ENCODE measurements at places on chromosomes 1 and 21.

- DNase-seq, result no peak
Observed at GRCh38 chr1:203085528-203086406, at the start of gene MYOG. Gene MYOG, minus strand, starts transcription at chr1:203086012. Its CDS starts 51 bp downstream, at chr1:203085961.

DNA sequence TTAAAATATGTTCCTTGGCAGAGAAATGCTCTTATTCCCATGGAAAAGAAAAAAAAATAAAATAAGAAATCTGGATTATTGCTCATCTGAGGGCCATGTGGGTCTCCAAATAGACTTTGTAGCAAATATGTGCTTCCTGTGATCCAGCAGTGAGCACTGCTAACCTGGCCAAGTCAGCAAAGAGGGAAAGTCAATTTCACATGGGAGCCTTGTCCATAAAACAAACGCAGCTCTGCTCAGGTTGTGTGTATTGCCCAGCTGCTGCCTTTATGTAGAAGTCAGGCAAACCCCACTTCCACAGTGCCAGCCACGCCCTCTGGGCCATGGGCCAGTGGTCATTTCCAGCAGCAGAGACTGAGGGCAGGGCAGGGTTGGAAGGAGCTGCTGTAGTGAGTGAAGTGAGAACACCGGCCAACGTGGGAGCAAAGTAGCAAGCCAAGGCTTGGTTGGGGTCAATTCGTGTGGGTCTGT is 174.3 kb downstream of the LYPLAL1 start:
- DNase-seq, result no peak

DNA sequence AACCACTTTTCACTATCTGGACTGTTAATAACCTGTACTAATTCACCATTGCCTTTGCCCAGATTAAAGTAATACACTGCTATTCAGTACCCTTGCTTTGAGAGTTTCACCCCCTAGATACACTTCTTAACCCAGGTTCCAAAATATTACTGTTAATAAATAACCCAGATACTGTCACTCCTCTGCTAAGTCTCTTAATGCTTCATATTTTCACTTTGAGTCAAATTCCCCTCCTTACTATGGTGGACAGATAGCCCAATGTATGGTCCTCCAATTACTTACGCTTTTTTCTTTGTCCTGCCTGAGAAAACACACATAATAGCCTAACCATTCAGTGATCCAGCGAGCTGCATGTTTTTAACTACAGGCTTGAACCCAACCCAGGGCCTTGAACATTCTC is 152.5 kb downstream of the NEGR1 start:
- no peak for DNase-seq

DNA sequence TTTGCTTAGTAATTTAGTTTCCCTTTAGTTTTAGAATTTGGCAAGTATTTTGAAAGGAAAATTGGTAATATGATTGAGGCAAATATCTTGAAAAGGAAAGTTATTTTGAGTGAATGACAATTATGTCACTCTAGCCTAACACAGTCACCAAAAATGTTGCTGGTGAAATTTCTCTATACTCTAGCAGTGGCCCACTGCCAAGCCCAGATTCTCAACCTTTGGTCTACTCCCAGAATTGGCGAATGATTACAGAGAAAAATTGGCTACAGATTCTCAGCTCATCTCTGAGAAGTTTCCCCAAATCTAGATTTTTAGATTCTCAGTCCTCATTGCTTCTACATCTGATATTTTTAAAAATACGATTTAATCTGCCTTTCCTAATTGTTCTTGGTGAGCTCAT is 84.9 kb downstream of the PIGK start:
- no peak for DNase-seq

DNA sequence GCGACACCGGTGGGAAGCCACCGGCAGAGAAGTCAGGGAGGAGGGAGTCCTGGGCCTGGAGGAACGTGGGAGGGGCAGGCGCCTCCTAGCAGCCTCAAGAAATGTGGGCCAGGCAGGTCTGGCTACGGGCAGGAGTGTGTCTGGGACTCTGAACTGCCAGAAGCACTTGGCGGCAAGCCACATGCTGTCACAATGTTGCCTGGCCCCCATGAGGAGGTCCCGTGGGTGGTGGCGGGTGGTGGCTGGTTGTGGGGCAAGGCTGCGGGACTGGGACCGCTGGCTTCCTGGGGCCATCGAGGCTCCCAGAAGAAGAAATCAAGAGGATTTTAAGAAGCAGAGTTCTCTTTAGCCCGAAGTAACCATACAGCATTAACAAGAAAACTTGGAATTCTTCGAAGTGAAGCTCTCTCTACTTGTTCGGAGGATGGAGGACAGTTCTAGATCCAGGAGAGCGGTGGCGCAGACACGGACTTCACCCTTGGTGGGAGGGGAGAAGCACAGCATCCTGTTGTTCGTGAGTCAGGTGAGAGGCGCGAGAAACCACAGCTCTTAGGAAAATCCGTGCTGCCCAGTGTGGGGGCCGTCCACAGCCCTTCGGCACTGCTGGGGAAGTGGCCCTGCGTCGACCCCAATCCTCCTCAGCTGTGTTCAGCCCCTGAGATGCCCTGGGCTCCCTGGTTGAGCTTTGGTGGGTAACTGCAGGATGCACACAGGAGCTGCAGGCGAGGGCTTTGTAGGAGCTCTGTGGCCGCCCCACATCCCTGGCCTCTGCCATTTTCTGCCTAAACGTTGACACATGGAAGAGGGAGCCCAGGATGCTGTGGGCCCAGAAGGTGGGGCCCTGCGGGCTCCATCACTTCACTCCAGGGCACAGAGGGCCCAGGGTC is 12.4 kb downstream of the SKI start:
- DNase-seq, result no peak

DNA sequence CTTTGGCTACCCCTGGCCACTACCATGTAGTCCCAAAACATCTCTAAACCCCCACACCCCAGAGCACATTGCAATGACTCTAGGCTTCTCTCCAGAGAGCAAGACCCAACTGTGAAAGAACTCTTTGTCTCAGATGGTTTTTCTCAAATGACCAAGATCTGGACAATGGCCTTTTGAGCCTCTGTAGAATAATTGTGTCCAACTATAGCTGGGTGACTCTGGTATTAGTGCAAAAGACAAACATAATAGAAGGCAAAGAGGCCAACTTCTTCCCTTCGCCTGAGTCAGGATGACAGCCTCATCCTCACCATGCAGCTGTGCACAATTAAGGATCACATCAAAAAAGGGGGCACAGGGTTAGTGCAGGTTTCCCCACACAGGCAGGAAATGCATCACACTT is 139.6 kb downstream of the BRINP2 start:
- DNase-seq, result no peak

DNA sequence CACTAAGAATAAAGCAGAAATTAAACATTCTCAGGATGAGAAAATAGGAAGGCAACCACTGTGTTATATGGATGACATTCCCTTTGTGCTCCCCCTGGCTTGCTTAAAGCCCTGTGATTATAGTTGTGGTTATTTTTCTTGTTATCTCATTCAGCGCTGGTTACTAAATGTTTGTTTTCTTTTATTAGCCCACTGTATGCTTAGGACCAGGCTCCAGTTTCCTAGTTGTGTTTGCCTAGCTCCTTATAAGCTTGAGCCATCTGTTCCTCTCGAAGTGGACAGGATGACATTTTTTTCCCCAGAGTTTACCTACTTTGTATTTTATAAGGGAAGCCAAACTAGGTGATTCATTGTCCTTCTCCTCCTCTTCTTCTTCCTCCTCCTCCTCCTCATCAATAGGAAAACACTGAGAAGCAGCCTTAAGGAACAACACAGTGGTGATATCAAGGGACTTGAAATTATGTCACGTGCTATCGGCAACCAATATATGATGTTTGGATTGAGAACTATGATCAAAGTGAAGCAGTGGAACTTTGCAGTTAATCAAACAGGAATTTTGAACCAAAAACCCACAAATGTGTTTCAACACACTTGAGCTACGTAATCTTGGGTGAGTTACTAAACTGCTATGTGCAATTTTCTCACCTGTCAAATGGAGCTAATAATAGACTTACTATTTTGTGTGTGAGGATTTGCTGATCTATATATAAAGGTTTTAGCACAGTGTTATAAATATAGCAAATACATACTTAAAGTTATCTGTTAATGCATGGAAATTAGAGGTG is 35.1 kb upstream of the RGS7 start:
- no peak for DNase-seq

DNA sequence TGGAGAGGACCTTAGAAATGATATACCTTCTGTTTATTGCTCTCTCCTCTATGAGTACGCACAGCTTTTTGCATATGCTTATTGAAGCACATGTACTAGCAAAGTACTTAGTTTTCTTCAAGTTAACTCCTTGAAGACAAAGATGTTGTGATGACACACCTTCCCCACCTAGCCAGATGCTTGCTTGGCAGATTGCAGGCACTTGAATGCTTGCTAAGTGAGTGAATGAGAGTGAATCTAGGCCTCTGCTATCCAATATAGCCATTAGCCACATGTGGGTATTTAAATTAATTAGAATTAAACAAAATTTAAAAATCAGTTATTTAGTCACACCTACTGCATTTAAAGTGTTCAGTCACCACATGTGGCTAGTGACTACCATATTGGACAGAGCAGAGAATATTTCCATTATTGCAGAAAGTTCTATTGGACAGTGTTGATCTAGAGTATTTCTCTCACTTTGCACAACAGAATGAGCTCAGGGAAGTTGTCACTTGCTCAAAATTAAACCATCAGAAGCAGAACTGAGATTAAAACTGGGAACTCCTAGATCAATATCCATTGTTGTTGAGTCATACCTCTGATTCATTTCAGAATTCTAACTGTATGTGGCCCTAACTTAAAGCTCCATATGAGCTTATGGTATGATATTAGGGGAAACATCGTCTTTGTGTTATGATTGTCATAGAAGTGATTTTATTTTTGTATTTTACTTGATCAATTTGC is 8.6 kb upstream of the EEIG2 start:
- no peak for DNase-seq

- no peak for DNase-seq
Observed at GRCh38 chr1:220696863-220697231, 6.7 kb downstream of the C1orf115 start.

DNA sequence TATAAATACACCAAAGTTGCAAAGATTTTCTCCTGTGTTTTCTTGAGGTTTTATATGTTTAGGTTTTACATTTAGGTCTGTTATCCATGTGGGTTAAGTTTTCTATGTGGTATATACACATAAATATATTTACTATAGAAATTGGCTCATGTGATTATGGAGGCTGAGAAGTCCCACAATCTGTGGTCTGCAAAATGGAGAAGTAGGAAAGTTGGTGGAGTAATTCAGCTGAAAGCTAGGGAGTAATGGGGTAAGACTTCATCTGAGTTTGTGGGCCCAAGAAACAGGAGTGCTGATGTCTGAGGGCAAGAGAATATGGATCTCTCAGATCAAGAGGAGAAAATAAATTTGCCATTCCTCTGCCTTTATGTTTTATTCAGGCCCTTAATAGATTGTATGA is 146.0 kb downstream of the GPATCH2 start:
- DNase-seq, result no peak

DNA sequence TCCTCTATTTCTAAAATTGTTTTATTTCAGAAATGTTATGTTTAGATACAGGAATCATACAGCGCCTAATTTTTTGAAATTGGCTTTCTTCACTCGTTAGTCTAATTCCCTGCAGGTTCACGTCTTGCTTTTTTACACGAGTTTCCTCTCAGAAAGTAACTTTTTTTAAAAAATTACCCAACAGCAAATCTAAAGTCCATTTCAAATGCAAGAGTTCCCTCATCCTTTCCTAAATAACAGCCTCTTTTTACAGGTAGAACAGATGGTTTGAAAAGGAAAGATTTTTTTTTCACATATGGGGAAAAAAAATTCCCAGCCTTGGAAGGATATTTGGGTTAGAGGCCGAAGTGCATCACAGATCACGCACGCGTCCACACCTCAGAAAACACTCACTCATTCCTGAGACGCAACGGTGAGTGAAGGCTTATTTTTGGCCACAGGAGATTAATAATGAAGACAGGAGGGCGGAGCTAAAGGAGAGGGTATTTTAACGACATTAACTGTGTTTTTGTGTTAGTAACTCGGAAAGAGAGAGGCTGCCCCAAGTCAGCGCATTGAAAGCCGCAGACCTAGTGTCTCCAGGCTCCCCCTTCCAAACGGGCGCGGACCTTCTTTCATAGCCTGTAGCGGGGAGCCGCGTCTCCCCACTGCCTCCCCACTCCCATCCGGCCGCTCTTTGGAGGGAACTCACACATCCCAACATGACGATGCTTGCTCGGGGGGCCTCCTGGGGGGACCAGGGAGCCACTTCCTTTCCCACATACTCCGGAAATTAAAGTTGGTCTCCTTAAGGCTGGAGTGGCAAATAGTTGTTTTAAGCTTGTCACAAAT is 969 bp upstream of the RIPK4 start:
- no peak for DNase-seq

DNA sequence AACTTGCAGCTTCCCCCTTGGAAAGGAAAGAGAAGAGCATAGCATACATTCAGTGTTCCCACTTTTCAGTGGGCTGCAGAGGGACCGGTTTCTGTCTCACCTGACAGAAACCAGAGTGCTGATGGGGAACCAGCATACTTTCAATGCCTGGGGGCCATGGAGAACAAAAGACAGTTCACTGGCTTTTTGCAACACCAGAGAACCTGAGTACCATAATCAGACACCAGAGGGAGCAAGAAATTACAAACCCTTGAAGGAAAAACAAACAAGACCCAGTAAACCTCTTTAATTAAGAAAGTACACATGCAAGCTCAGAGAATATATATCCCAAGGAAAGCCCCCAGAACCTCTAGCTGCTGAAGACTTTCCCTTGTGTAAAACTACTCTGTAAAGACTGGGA is 51.1 kb downstream of the CSMD2 start:
- peak; percentile 63 for DNase-seq

- DNase-seq, result no peak
Observed at GRCh38 chr1:210794445-210794844, 339.5 kb downstream of the KCNH1 start.

- no peak for DNase-seq
Observed at GRCh38 chr1:12657060-12657884, 13.4 kb downstream of the AADACL4 start.

DNA sequence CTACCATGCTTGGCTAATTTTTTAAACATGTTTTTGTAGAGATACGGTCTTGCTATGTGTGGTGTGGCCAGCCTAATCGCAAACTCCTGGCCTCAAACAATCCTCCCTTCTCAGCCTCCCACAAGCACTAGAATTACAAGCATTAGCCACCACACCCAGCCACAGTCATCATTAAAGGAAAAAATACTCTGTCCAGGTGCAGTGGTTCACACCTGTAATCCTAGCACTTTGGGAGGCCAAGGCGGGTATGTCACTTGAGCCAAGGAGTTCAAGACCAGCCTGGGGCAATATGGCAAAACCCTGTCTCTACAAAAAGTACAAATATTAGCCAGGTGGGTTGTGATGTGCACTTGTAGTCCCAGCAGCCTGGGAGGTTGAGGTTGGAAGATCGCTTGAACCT is 25.0 kb upstream of the NLRP3 start:
- DNase-seq, result no peak

DNA sequence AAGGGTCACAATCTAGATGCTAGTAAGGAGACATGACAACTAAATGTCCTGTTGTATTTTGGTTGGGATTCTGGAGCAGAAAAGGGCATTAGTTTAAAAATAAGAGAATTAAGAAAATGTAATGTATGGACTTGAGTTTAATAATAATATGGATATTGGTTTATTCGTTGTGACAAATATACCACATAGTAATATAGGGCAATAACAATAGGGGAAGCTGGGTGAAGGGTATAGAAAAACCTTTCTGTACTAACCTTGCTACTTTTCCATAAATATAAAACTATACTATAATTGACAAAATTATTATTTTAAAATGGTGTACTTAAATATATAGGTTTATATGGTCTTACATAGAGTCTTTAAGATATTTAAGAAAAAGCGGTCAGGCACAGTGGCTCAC is 558.9 kb downstream of the PTPRC start:
- DNase-seq, result no peak
